ENCODE measurements at places on chromosomes 4 and X.
A peak's percentile ranks its signal among the peaks of the same experiment; 100 is the strongest.

- DNase-seq = no peak
These were observed 14.4 kb upstream of the S100G start for GRCh38 chrX:16635596-16635995.

- DNase-seq = no peak
These were observed 33.0 kb downstream of the REELD1 start for GRCh38 chr4:146247356-146247755.

DNA sequence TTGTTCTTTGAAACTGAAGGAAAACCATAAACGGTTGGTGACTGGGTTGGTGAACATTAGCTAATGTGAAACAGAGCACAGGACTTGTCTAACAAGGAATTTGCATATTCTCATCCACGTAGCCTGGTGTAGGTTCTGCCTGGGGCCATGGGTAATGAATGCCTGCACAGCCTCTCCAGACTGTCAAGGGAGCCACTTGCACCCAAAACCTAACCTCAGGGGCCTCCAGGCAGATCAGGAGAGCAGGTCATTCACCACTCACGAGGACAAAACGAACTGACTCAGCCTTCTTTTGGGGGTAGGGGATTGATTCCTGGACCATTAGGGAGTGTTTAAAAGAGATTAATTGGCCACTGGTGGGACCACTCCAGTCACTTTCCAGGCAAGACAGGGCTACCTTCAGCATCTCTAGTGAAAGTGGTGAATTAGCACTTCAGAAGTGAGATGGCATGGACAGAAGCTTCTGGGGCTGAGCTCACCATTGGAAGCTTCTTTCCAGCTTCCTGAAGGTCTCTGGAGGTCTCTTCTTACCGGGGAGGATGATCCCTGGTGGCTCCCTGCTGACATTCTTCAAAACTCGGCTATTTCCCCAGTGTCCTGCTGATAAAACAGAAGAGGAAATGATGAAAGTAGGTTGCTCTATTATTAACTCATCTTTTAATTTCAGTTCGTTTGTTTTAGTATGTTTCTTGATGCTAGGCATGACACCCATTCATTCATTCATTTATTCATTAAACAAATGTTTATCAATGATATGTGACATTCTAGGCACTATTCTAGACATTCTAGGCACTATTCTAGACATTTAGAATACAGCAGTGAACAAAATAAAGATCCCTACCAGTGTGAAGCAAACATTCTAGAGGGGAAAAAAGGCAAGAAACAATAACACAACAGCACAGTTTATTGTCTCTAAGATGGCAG, 104.5 kb upstream of the LNX1 start:
- no peak for DNase-seq

GRCh38 chr4:42167709-42168108, 15.3 kb upstream of the BEND4 start:
- no peak for DNase-seq

DNA sequence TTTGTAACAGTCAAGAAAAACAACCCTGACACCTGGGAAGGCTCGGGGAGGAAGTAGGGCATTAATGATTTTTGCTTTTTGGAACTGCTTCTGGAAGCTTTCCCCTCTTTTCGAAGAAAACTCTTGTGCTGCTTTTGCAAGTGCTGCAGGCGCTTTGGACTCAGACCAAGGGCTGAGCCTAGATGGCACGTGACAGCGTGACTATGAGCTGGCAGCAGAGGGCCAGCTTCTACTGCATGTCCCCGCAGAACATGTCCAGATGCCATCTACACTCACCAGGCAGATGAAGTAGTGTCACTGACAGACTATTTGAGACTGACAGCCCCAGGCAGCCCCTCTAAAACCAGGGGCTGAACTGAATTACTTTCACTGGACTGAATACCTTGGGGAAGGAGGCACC, 6.2 kb downstream of the NR0B1 start:
- DNase-seq = no peak

DNA sequence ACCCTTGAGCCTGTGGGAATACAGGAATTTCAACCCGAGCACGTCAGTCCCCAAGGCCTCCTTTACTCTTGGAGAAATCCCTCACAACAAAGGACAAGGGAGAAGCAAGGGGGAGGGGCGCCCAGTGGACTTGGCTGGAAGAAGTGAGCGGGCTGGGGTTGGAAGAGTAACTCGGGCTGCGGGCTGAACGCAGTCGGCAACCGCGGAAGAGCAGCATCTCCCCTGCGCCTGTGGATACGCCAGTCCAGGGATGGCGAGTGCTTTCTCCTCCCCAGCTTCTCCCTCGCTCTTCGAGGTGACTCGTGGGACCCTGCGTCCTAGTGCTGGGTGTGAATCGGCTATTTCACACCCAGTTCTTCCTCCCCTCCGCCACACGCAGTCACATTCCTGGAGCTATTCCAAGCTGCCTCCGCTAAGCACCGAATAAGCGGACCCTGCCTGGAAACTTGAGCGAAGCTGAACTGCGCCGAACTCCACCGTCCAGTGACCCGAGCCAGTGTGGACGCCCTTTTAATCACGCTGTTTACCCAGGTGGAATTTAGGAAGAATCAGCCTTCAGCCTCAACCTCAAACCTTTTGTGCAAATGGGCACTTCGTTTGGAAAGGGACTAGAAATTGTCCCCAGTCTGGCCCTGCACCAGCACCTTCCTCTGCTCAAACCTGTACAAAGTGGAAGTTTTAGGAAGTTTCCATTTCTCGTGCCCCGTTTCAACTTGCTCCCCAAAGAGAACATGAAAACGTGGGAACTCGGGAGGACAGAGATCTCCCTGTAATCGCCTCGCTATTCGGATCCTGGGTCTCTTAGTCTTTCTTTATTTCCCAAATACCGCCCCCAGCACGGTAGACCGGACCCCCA, 64.3 kb upstream of the WDR17 start:
- peak; percentile 10 for DNase-seq

GRCh38 chr4:140706276-140706625, 49.9 kb downstream of the TBC1D9 start:
- DNase-seq = no peak

DNA sequence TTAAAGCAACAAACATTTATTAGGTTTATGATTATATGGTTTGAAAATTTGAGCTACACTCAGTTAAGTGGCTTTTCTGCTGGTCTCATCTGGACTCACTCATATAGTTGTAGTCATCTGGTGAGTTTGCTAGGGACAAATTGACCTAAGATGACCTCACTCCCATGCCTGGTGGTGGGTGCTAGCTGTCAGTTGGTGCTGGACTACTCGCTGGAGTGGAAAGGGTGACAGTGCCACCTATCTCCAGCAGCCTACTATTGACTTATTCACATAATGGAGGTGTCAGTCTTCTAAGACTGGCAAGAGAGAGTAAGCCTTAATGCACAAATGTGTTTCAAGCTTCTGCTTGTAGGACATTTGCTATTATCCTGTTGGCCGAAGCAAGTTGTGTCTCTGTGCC, 88.2 kb downstream of the TASL start:
- no peak for DNase-seq

GRCh38 chr4:184273166-184274147, 55.8 kb upstream of the ENPP6 start:
- DNase-seq = no peak

DNA sequence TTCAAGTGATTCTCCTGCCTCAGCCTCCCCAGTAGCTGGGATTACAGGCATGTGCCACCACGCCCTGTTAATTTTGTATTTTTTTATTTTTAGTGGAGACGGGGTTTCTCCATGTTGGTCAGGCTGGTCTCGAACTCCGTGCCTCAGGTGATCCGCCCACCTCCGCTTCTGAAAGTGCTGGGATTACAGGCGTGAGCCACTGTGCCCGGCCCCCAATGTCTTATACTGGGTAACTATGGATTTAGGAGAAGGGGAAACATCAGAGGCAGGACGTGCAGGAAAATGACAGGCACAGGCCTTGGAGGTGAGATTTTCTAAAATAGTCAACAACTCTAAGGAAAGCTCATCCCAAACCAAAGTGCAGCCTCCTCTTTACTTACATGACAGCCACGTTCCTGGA, 11.1 kb upstream of the TSPYL2 start:
- DNase-seq = no peak

DNA sequence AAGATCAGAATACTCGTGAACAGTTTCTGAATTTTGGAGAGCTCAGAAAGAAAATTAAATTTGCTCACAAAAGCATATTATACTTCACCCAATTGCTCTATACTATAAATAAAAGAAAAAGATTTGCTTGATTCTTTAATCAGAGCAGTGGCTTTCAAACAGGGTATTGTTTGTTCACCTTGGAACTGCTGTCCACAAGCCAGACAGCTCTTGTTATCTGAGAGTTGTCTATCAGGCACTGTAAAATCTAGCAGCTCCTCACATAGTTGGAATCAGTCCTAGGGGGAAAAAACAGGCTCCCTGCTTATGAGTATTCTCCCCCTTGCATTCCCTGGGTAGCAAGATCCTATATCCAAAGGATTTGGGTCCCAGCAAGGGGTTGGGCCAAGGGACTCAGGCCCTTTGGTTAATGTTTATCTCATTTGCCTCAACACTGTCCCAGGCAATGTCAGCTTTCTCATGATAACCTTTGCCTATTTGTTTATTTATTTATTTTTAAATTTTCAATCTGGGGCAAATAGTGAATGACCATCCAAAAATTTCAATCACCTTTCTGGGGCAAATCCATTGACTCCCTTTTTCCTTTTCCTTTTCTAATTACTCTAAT, 24.1 kb upstream of the MAGEB16 start:
- DNase-seq = no peak

DNA sequence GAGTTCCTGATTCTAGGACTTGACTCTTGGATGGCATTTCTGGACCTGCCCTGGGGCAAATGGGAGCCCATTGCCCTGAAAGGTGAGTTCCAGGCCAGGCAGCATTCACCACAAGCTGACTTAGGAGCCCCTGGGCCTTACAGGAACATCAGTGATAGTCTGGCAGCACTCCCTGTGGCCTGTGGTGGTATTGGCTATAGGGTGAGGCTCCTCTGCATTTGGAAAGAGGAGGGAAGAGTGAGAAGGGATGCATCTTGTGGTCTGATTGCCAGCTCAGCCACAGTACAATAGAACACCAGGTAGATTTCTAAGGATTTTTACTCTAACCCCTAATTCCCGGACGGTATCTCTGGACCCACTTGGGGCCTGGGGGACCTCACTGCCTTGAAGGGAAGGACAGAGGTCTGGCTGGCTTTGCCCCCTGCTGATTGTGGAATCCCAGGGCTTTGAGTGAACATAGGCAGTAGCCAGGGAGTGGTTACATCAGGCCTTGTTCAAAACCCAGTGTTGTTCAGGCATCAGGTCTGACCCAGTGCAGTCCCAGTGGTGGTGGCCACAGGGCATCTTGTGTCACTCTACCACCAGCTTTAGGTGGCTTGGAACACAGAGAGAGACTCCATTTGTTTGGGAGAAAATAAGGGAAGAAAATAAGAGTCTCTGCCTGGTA, 32.9 kb downstream of the MAGED4 start:
- DNase-seq = no peak

DNA sequence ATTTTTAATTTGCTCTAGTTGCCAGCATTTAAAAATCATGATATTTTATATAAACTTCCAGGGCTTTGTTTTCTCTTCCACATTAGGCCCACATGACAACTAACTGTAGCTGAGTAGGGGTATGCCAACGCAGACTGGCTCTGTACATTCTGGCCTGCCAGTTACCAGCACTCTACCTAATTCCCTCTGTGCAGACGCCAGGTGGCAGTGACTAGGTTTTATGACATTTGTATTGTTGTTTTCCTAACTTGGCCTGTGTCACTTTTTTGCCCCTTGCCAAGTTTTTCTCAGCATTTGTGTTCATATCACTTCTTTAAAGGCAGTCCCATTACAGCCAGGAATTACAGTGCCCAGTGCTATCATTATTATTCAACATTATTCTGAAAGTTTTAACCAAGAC, 347.5 kb downstream of the NKX6-1 start:
- DNase-seq = no peak

- no peak for DNase-seq
These were observed 34.6 kb upstream of the AADAT start for GRCh38 chr4:170124406-170124805.

DNA sequence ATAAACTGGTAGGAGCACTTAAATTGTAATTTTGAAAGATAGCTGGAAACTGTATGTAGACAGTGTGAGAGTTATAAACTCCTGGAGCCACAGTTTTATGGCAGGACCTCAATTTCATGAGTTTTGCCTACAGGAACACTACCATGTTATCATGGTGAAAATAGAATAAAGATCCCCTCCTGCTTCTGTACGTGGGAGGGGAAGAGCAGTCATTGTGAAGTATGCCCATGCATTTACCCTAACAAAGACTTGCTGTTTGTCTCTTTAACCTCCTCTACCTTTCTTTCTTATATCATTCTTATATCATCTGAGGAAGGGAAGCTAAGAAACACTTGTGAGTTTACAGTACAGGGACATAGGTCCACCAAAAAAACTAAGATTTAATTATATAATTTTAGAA, 327.0 kb downstream of the PCDH10 start:
- no peak for DNase-seq

- DNase-seq = no peak
These were observed 240.8 kb upstream of the PPARGC1A start for GRCh38 chr4:24130637-24131036.

- DNase-seq = peak; percentile 39
These were observed 261.8 kb downstream of the CAMK2D start for GRCh38 chr4:113499696-113500095.

DNA sequence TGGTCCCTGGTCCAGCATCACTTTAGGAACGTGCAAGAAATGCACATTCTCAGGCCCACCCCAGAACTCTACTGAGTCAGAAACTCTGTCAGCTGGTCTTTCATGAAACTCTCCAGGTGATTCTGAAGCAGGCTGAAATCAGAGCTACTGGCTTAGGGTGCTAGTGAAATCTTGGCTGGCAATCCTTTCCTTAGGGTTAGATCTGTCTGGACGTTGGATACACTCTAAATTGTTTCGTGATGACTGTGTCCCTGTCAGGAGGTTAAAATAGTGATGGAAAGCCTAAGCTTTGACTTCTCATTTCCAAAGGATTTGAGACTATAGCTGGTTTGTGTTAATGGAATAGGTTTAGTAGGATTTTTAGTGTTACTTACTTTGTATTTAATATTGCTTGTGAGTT, 99.1 kb downstream of the ARHGAP10 start:
- DNase-seq = peak; percentile 25

DNA sequence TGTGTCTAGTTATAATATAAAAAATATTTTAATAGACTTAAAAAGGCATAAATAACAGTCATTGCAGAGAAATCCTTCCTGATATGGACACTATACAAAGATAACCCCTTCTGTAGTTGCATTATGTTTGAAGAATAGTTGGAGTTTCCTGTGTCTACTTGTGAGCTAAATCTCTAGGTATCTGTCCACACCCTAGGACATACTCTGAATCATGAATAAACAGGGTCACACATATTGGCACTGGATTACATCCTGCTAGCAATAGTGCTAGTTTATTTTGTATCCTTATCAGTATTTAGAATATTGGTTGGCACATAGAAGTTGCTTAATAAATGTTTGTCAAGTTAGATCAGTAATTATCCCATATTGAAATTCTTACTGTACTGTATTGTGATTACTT, 173.9 kb downstream of the GRXCR1 start:
- DNase-seq = no peak

DNA sequence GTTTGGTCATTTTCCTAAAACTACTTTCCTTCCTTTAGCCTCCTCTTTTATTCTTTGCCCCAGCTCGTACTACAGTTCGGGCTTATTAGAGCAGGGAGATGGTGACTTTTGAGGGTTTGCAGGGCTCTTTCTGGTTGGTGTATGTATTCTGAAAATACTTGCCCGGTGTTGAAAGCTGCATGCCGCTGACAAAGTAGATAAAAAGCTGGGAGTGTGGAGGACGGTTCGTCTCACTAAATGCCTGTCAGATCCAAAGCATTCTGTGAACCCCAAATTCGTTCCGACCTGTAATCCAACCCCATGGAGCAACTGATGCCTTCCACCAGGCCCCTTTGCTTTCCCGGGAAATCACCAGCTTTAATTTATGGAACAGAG, 19.2 kb downstream of the TRIM2 start:
- DNase-seq = no peak
